Hematopoietic multipotent progenitor cell treated with erythropoietin and hydrocortisone succinate and interleukin-3 and kit ligand, for 4 days (in vitro differentiated cells): ENCODE measurements at places on chromosomes 6 and 20.

DNA sequence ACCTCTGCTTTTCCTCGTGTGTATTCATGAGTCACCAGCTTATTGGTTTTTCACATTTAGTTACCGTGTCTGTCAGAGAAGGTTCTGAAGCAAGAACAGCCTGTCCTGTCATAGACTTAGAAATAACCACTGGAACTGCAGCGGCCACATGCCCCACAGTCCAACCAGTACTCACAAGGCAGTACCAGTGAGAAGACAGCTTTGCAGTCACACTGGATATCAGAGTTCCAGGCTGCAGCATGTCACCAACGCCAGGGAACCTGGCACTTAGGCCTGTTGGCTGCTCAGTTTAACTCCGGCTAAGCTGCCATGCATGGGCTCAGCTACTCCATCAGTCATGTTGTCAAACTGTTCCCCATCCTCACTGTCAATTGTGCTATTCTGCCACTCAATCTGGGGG, 40.1 kb downstream of the ADNP start:
- no peak for DNase-seq

DNA sequence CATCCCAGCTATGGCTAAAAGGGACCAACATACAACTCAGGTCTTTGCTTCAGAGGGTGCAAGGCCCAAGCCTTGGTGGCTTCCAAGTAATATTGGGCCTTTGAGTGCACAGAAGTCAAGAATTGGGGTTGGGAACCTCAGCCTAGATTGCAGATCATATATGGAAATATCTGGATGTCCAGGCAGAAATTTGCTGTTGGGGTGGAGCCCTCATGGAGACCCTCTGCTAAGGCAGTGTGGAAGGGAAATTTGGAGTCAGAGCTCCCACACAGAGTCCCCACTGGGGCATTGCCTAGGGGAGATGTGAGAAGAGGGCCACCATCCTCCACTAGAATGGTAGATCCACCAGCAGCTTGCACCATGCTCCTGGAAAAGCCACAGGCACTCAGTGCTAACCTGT, 123.5 kb downstream of the PRL start:
- no peak for DNase-seq

DNA sequence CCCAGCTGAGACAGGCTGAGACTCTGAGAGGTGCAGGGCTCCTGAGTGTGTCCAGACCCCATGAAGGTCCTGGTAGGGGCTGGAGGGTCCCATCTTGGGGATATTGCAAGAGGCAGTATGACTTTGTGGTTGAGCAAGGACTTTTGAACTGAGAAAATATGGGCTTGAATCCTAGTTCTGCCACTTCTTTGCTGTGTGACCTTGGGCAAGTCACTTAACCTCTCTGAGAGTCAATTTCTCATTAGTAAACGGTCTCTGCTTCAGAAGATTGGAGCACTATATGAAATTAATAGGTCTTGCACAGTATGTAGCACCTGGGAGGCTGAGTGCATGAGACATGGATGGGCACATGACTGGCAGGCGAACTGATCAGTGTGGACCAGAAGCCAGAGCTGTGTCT, 42.7 kb downstream of the TFEB start:
- DNase-seq, result no peak

DNA sequence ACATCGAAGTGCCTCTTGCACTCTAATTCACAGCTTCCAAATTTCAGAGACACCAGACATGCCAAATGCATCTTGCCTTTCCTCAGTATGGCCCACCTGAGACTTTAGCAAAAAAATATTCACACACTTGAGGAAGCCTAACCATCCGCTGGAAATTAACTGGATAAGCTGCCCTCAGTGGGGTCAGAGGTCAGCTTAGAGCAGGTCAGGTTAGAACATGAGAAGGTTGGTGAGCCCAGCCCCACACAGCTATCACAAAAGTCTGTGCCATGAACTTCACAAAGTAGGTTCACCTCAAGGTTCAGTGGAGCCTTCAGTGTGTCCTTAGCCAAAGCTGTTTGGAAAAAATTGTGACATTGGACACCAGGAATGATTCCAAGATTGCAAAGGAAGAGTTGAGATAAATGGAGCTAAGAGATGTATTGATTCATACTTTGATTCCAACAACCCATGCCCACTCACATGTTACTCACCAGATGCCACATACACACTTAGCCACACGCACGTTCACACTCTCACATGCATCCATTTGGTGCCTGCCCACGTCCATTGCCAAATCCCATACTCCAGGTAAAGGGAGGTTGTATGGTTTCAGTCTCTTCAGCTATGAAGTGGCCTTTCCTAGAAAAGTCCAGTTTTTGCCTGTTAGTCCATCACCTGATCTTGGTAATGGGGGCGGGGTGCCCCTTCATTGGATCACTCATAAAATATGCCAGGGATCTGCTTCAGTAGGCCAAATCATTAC, 11.1 kb downstream of the BAK1 start:
- no peak for DNase-seq

- no peak for DNase-seq
Measured at GRCh38 chr6:139099984-139100383, 34.9 kb upstream of the HECA start.

DNA sequence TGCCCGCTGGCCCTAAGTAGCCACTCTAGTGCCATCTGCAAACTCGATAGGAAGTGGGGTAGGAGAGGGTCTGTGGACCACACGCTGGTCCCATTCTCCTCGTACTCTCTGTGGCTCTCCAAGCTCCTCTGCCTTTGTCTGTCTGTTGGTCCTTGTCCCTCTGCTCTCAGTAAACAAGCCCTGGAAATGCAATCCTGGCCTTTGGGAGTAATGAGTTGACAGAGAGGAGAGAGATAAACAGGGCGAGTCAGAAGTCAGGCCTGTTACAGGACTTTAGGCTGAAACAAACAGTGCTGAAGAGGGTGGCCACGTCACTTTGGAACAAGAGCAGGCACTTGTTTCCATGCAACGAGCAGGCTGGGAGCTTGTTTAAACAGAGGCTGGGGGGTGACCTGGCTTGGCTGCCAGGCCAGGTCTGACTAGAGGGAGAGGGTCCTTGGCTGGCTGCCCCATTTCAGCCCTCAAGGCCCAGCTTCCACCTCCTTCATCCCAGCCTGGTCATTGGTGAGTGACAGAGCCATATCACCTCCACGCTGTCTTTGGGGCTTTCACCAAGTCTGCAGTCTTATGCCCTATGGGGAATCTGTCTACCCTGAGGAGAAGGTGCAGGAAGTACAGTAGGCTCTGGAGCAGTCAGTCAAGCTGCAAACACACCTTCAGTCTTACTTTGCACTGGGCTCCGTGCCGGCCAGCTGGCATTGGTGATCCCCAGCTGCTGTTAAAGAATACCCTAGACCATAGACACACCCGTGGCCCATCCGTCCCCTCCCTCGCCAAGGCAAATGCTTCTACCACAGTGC, 22.6 kb downstream of the FOXP4 start:
- DNase-seq, result no peak

DNA sequence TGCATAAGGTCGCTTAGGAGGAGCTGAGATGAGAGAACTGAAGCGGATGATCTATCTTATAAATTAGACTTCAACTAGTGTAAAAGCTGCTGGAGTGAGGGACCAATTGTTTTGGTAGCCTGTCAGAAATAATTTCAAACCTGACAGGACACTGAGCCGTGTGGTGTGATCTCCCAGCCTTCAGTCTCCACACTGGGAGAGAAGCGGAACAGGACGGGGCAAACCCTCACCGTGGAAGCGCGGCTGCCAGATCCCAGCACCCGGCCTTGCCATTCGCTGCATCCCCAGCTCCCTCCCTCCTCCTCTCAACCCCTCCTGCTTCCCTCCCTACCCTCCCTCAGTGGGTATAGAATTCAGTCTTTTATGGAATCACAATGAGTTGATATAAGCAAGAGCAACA, 900.1 kb upstream of the SLC35B3 start:
- DNase-seq, result no peak

DNA sequence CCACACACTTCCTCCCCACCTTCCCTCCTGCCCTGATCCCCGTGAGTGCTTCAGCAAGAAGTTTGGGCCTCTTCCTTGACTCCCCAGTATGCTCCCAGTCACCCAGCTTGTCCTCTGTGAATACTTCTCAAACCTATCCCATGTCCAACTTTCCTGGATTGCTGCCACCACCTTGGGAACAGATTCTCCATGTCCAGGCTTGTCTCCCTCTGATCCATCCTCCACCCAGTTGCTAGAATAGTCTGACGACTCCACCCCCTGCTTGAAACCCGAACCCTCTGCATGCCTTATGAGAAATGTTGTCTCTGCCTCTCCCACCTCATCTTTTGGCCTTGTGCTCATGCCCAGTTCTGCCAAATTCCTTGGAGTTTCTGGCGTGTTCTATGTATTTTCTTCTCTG, 108.0 kb downstream of the PPP1R14C start:
- DNase-seq, result no peak

- no peak for DNase-seq
Measured at GRCh38 chr6:167487749-167488664, 163.1 kb downstream of the TTLL2 start.

DNA sequence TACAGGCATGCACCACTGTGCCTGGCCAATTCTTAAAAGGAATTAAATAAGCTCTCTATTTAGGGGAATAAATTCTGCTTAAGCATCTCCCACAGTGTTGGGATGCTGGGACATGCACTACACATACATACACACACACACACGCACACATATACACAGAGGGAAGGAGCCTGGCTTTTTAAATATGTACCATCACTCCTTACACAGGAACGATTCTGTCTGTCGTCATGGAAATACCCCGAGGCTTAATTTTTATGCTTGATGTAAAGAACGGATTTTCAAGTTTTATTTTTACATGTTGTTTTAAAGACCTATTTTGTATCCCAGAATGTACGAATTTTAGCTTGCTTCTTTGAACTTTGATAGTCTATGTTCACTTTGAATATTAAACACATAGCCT, 95.3 kb downstream of the CD109 start:
- DNase-seq, result no peak

- no peak for DNase-seq
Measured at GRCh38 chr6:37324131-37325033, 29.4 kb upstream of the RNF8 start.

DNA sequence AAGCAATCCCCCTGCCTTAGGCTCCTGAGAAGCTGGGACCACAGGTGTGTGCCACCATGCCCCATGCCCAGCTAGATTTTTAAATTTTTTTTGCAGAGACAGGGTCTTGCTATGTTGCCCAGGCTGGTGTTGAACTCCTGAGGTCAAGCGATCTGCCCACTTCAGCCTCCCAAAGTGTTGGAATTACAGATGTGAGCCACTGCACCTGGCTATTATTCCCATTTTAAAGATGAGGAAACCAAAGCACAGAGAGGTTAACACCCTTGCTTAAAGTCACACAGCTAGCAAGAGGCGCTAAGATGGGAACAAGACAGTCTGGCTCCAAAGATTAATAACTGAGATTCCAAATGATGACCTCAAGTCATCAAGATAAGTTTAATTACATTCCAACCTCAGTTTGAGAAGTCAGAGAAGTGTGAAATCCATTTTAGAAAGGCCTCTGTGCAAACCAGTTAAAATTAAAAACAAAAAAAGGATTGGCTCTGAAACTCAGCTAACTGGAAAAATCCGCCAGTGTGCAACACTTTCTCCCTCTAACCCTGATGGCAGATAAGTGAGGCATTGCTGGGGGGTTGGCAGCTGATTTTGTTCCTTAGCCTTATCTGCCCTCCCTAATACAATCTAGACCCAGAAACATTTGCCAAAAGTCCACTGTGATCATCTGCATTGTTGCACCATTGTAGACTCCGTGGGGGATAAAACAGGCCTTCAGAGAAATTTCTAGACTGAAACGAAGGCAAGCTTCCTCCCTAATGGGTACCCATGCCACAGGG, 55.5 kb downstream of the CPNE5 start:
- DNase-seq, result no peak

- DNase-seq, result no peak
Measured at GRCh38 chr6:134817448-134817847, 132.5 kb downstream of the ALDH8A1 start.

DNA sequence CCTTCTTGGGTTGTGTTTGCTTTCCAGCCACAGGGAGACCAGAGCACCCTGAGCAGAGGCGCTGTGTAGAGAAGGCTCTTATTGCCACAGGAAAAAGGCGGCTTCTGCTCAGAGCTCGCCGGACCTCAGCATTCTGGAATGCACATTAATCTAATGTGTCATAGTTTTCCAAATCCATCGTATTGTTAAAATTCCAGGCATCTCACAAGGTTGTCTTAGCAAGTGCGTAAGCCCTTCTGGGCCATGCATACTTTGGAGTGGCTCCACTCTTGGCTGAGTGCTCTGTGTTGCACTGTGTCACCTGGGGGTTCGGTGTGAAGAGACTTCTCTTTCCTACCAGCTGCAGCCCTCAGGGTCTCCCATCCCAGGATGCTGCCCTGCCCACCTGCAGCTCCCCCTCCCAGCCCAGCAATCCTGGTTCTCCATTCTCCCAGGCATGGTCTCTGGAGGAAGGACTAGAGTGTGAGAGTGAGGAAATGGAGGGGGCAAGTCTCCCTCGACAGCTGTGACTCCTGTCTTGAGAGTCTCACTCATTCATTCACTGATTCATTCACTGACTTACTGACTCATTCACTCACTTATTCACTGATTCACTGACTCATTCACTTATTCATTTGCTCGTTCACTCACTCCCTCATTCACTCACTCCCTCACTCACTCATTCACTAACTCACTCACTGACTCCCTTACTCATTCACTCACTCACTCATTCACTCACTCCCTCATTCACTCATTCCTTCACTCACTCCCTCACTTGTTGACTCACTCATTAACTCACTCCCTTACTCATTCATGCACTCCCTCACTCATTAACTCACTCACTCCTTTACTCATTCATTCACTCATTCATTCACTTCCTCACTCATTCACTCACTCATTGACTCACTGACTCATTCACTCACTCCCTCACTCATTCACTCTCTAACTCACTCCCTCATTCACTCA, 83.7 kb upstream of the MPC1 start:
- DNase-seq, result no peak

DNA sequence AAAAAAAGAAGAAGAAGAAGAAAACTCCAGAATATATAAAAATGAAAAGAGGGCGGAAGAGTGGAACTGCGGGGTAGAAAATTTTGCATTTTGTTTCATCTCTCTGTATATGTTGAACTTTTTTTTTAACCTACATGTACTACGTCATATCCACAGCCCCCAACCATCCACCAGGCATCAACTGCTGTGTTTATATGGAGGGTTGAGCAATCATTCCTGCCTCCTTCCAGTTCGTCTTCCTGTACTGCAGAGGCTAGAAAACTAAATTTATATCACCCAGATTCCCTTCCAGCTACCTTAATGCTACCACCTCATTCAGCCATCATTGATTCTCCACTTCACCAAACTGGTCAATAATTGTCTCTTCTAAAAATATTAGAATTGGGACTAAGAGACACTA, 9.5 kb upstream of the SIGLEC1 start:
- DNase-seq, result no peak

GRCh38 chr6:24517659-24518543, 23.1 kb downstream of the ALDH5A1 start:
- DNase-seq, result no peak

DNA sequence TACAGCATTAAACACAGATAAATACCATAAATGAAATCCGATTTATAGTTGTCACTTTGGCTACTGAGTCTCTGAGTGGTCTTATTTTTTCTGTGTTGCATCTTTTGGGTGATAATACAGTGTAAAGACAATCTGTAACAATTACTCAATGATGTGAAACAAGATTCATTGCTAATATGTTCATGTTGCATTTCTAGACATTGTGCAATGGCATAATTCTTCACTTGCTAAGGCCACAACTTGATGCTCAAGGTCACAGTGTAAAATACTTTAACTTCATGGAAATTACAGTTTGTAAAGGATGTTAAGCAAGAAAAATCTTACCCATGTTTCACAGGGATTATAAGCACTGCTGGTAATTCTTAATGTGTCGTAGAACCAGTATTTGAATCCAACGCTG, 74.9 kb upstream of the SMLR1 start:
- no peak for DNase-seq
